HS-27A (cell line): ENCODE measurements at places on chromosomes 6 and 20.

DNA sequence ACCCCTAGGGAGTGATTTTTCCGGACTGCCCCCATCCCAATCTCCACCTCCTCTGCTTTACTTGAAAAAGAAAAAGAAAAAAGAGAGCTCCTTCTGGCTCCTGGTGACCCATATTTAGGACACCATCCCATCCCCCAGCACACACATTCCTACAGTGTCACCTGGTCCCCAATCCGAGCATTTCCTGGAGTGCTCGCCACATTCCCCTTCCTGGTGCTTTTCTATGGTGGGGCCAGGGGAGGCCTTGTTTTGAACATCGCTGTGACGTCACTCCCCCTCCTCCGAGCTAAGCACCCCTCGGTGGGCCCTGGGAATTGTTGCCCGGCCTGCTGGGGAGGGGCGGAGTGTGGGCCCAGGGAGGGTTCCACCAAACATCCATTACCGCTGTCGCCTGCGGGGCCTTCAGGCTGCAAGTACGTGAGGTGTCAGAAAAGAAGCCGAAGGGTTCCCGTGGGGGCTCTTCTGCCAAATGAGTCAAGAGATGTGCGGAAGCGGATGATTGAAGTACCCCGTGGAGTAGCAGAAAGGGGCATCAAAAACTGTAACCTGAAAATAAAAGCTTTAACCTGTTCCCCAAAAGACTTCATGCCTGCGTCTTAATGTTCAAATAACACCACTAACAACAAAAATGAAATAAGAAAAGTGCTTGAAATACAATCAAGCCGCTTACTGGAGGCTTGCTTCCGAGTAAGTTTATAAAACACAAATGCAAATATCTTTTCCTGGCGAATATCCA, 2.8 kb upstream of the FOXC1 start:
- DNase-seq = no peak

DNA sequence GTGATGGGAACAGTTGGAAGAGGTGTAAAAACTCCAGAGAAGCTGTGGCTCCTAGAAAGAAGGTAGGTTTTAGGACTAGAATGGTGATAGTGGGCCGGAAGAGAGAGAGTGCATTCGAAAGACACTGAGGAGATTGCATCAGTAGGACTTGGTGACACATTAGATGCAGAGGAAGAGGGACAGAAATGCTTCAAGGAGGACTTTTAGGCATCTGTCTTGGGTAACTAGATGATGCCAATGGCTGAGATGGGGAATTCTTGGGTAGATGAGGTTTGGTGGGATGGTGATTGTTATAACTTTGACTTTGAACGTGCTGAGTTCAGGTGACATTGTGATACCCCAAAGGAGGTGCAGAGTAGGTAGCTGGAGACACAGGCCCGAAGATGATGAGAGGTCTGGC, 196.5 kb downstream of the GMPR start:
- no peak for DNase-seq

- no peak for DNase-seq
These were observed 46.9 kb upstream of the NAA20 start for GRCh38 chr20:19970256-19970765.

DNA sequence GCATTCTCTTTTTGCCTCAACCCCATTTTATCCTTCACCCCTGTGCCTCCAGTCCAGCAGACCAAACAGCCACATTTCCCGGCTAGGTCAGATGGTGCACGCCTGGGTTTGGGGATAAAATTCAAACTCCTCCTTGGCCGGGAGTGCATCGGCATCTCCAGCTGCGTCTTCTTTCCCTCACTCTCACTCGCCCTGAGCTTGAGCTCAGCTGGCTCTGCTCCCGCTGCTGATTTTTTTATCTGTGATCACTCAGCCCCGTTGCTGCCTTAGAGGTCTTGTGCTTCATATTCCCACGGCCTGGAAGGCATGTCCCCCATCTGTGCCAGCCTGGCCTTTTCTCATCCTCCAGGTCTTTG, 6.8 kb upstream of the EZR start:
- DNase-seq = no peak

GRCh38 chr6:157139054-157139708, 184.1 kb downstream of the TMEM242 start:
- no peak for DNase-seq

- no peak for DNase-seq
These were observed 187.5 kb downstream of the BACH2 start for GRCh38 chr6:90109141-90109540.

DNA sequence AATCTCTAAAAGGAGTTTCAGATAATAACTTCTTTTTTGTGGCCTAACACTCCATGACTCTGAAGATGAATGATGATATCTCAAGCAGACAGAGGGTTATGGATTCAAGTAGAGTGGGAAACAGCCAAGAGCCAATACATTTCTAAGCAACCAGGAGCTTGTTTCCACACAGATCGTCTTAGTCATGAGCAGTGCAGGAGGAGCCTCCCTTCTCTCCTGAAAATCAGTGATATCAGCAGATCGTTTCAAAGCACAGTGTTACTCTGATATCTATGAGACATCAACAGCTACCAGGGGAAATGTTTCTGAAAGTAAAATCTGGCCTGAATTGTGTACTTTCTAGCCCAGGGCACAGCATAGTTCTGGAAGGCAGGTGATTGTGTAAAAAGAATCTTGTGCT, 11.5 kb downstream of the ADGRG6 start:
- DNase-seq = no peak

- DNase-seq = no peak
These were observed 362.9 kb downstream of the FARS2 start for GRCh38 chr6:5624256-5624655.

DNA sequence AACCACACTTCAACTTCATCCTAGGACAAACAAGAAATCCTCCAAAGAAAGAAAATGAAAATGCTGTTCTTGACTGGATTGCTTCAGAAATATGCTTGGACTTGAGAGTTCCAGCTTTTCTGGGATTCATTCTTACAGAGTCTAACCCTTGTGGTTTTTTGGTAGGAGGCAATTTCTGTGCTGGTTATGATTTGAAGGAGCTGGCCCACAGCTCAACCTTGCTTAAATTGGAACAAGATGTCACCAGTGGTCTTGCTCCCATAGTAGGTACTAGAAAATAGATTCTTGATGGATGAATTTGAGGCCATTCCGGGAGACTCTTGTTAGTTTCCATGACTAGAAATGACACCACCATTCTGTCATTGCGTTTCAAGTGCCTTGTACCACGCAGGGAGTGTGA, 54.3 kb upstream of the BMP6 start:
- DNase-seq = no peak

DNA sequence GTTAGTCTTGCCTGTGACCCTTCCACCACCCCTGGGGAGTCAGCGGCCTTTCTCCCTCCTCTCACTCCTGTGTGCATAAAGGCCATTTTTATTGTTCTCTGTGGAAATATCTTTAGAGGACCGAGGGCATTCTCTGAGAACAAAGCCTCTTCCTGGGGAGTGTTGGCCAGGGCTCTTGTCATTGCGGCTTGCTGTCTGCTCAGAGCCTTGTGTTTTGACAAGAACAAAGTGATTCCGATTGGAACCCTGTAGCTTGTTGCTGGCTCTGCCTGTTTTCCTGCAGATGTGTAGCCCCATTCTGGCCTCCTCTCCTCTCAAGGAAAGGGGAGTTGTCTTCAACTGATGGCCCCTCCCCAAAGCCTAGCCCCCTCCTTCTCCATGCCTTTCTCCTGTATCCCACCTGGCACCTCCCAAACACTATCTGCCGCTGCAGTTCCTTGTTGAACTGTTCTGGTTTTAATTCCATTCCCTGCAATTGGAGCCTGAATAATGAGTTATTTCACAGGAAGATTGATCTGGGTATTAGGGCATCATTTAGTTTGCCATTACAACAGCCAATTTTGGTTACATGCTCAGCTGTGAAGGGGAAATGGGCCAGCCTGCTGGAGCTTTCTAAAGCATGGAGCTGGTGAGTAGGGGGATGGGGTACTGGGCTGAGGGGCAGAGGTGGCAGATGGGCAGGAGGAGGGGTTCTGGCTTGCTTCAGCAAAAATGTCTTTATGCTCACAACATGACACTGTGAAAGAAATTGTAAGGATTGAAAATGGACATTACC, 252.5 kb downstream of the LRFN2 start:
- no peak for DNase-seq

GRCh38 chr6:85516168-85516567, 66.3 kb downstream of the NT5E start:
- DNase-seq = no peak

DNA sequence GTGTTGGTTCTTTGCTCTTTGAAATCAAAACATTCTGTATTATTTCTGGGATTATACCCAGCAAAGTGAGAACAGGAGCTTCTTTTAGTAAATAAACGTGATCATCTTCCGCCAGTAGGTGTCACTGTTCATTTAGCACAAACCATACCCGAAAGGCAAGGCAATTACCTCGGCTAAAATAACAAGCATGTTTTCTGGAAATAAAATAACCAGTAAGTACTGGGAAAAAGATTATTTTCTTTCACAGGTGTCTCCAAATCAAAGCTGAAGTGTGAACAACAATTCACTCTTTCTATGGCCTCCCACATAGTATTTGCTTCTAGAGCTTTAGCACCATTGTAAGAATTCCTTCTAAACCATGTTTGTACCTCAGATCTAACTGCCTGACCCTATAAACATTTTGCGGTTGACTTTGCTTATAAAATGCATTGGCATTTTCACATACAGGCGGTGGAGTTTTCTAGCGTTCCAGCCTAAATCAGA, 144.6 kb upstream of the AGPAT4 start:
- DNase-seq = no peak

DNA sequence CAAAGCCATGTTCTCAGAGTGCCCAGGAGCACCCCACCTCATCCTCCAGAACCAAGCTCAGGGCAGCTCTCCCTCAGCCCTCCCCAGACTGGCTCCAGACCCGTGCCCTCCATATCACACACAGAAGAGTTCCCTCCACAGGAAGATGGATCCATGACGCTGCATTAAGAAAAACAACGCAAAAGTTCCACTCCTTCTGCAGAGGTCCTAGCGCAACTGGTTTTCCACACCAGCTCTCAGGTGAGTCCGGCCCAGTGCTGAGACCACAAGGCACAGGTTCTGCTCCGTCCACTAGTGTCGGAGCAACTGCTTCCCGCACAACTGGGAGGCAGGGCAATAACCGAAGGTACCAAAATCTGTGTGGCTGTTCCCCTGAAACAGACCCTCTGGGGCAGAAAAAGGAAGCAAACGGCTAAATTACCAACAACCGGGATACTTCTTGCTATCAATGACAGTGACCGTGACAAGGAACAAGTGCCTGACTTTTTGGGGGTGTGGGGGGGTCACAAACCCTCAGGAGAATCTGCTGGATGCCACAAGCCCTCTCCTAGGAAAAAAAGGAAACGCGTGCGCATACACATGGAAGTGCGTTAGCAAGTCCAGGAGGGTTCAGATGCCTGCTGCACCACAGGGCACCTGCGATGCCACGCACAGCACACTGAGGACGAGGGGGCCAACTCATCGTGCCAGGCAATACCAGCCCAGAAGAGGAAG, 49.2 kb downstream of the MYH7B start:
- DNase-seq = no peak

DNA sequence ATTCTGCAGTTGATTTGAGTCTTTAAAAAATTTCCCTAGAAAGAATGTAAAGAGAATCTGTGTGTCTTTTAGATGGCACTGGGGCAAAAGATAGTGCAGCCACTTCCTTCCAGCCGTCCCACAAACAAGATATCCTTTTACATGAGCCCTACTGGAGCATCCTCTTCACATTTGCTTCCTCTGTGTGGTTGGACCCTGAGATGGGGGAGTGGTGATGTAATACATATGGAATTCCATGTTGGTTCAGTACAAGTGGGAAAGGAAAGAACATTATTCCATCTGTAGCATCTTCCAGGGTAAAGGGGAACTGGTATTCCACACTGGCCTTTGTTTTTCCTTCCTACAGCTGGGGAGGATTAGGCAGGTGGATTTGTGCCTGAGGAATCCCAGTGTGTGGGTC, 78.9 kb upstream of the ISM1 start:
- peak; percentile 23 for DNase-seq

DNA sequence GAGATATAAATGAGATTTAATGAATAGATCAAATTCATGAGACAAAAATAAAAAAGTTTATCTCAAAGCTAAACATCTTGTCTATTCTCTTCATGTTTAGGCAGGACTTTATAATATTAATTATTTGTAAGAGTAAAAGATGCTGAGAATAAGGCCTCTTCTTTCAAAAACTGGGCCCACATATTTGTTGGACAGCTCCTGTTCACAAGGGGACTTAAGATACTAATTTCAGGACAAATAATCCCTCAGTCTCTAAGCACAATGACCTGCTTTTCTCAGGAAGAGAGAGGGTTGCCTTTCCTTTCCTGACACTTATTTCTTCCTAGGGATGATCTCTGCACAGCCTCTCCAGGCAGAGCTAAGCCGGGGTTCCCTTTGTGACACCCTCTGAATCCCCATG, 43.3 kb downstream of the NOX3 start:
- no peak for DNase-seq

DNA sequence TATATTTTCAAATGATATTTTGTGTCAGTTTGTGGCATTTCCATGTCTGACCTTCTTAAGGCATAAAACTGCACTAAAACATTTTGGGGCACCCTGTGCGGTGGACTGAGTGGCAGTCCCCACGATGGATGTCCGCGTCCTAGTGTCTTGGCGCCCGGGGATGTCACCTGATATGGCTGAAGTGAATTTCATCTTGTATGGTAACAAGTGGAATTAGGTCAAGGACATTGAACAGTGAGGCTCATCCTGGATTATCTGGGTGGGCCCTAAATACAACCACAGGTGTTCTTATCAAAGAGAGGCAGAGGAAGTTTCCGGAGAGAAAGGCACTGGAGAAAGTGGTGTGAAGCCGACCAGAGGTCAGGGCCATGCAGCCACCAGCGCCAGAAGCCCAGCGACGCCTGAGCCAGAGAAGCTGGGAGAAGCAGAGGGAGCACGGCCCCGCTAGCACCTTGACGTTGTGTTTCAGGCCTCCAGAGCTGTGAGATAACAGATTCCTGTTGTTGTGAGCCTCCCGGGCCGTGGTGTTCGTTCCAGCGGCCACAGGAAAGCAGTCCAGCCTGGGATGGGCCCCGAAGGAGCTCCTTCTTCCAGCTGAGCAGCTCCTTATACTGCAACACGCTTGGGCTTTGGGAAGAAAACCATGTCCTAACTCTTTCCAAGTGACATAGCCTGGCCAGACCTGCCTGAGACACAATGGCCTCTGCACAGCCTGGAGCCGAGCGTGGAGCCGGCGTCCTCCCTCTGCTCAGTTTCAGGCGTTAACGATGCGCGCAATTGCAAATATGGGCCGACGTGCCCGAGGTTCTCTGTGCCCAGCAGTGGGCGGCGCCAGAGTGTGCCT, 22.5 kb downstream of the THBS2 start:
- no peak for DNase-seq

DNA sequence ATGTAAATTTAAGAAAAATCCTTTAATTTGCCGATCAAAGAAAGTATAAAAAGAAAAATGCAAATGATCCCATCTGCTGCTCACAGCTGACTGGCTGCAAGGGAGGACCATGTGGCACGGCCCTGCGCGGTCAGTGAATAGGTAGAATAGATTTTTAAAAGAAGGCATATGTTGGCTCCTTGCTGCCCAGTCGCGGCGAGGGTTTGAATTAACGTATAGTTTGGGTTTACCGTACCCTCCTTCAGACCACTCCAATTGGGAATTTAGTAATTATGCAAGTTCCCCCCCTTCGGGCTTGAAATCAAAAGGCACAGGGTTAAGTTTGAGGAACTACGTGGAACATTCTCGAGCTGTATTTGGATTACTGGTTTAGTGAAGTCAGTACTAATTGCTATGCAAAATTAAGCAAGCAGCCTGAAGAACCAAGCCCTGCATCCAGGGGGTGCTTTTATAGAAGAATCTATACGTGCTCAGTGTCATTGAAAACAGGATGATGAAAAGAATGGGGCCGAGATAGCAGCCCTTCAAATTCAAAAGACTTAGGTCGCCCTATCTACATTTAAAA, 1.1 kb upstream of the BEND3 start:
- DNase-seq = no peak

- DNase-seq = no peak
These were observed 159.4 kb upstream of the SPTLC3 start for GRCh38 chr20:12849225-12849910.
